Myocyte (in vitro differentiated cells): ENCODE measurements at places on chromosomes 11 and 22. TPM values are rescaled to one million over a fixed set of nuclear protein-coding genes. Genes with fewer than 3 reads are reported as not detected.

Gene FUT4
- 3.9 and 4.0 TPM in 2 replicates for total RNA-seq

Gene ARRB1
- total RNA-seq, result 17.2 and 23.0 TPM in 2 replicates

Gene KRTAP5-8
- total RNA-seq, result 0.21 TPM in 1 of 2 replicates, not detected in the other

Gene CST6
- 1.9 TPM in 1 of 2 replicates, not detected in the other for total RNA-seq

Gene SORL1
- total RNA-seq, result 0.21 and 0.29 TPM in 2 replicates

Gene TUBA8
- 12.6 and 20.9 TPM in 2 replicates for total RNA-seq

Gene PANX2
- 0.08 and 0.26 TPM in 2 replicates for total RNA-seq

Gene TMEM45B
- 0.19 TPM in 1 of 2 replicates, not detected in the other for total RNA-seq

Gene NTM
- total RNA-seq, result 41.5 and 49.2 TPM in 2 replicates

Gene KCNK4
- total RNA-seq, result not detected in 2 replicates

Gene CCDC73
- total RNA-seq, result not detected in 2 replicates

Gene TMEM191C
- total RNA-seq, result 0.52 and 0.75 TPM in 2 replicates

Gene BIRC2
- 55.2 and 57.2 TPM in 2 replicates for total RNA-seq

Gene SIAE
- total RNA-seq, result 14.4 and 14.8 TPM in 2 replicates

Gene NXPE1
- total RNA-seq, result not detected in 2 replicates

Gene CATSPERZ
- total RNA-seq, result not detected in 2 replicates

Gene CADM1
- 2.9 and 3.3 TPM in 2 replicates for total RNA-seq

Gene EED
- 15.8 and 16.3 TPM in 2 replicates for total RNA-seq

Gene FXYD6
- total RNA-seq, result 1.7 and 3.1 TPM in 2 replicates

Gene MAJIN
- not detected in 2 replicates for total RNA-seq

Gene OR51E2
- not detected in 2 replicates for total RNA-seq

Gene SSH3
- total RNA-seq, result 17.7 and 18.3 TPM in 2 replicates

Gene CD248
- not detected in 2 replicates for total RNA-seq

Gene INS
- not detected in 2 replicates for total RNA-seq

Gene PARVG
- total RNA-seq, result 0.05 TPM in 1 of 2 replicates, not detected in the other

Gene SMIM35
- not detected in 2 replicates for total RNA-seq

Gene SLC43A1
- total RNA-seq, result 9.1 and 11.0 TPM in 2 replicates

Gene KRTAP5-11
- not detected in 2 replicates for total RNA-seq

Gene KRTAP5-1
- not detected in 2 replicates for total RNA-seq

Gene SCN2B
- not detected in 2 replicates for total RNA-seq

Gene ALDH3B2
- not detected in 2 replicates for total RNA-seq

Gene BCO2
- 0.80 and 0.99 TPM in 2 replicates for total RNA-seq

Gene APOBEC3F
- total RNA-seq, result 0.08 and 0.21 TPM in 2 replicates

Gene RAB39A
- not detected in 2 replicates for total RNA-seq

Gene TTC36
- total RNA-seq, result 1.7 and 3.8 TPM in 2 replicates

Gene BLID
- total RNA-seq, result 0.88 and 3.0 TPM in 2 replicates

Gene OTOG
- total RNA-seq, result 0.08 and 0.10 TPM in 2 replicates

Gene SCGB1A1
- not detected in 2 replicates for total RNA-seq

Gene ADORA2A
- total RNA-seq, result 1.1 and 6.4 TPM in 2 replicates
